ENCODE measurements at places on chromosomes 1 and 21.

DNA sequence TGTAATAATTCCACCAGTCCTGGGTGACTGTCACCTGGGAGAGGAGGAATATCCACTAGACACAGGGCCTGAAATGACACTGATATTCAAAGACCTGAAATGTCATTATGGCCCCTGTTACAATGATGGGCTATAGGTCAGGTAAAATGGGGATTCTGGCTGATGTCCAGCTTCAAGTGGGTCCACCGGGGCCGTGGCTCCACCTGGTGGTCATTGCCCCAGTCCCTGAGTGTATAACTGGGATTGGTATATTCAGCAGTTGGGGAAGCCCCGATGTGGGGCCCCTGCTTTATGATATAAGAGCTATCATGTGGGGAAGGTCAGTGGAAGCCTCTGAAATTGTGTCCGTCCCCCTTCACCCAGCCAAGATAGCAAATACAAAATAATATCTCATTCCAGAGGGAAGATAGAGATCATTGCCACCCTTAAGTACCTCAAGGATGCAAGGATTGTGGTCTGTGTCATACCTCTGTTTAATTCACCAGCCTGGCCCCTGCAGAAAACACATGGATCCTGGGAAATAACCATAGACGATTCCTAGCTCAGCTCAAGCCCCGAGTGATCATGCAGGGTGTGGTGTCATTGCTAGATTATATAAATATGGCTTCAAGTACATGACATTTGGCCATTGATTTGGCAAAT, 19.4 kb downstream of the PLEKHO1 start:
- DNase-seq: peak; percentile 75

- peak; percentile 43 for DNase-seq
Measured at GRCh38 chr1:119081700-119082099, 58.8 kb downstream of the WARS2 start.

- DNase-seq: no peak
Measured at GRCh38 chr1:72197786-72198185, 84.6 kb downstream of the NEGR1 start.

GRCh38 chr1:226551299-226551698, 2.7 kb downstream of the STUM start:
- DNase-seq: no peak

DNA sequence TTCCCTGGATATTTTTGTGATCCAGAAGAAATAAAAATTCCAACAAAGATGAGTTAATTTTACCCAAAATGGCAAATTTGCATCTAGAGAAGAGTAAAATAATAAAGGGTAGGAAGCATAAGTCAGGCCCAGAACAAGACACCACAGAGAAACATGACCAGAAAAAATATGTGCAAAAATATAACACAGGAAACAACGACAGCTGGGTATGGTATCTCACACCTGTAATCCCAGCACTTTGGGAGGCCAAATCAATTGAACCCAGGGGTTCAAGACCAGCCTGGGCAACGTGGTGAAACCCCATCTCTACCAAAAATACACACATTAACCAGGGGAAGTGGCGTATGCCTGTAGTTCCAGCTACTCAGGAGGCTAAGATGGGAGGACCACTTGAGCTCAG, 39.7 kb upstream of the SDC3 start:
- DNase-seq: no peak

DNA sequence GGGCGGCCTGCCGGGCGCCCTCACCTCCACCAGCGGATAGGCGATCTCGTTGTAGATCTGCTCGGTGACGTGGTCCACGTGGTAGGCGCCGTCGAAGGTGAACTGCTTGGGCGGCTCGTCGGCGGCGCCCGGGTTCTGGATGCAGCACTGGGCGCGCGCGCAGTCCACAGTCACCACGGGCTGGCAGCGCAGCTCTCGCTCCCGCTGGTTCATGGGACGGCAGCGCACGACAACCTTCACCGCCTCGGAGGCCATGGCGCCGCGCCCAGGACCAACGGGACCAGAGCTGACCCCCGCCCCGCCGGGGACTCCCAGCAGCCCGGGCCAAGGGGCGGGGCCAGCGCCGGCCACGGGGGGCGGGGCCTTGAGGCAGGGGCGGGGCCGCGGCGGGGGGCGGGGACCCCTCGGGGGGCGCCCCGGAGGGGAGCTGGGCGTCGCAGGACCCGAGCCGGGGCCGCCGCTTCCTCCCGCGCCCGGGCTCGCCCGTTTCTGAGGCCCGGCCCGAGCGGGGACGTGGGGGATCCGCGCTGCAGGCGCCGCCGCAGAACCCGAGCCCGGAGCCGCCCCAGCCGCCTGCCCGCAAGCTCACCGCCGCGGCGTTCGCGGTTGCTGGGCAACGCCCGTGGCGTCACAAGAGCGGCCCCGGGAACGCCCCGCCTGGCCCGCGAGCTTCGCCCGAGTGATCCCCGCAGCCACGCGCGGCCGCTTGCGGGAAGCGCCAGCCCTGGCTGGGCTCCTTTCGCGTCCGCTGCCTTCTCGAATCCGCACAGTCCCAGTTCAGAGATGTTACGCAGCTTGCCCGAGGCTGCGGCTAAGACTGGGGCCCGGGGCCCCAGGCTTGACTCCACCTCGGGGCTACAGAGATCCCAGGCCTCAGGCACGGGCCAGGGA, at the start of gene KIF17:
Gene KIF17, minus strand, starts transcription at position 556 of the 891 bp plus-strand sequence. Its CDS starts 301 bp downstream, at position 255.
- DNase-seq: peak; percentile 83

Data from choroid plexus epithelial cell (primary cell).